Stimulated activated CD8-positive, alpha-beta memory T cell treated with anti-CD3 and anti-CD28 coated beads, Interleukin-15, amount 100 ng/mL, for 4 hours (primary cell): ENCODE measurements at places on chromosomes 3 and 15.

DNA sequence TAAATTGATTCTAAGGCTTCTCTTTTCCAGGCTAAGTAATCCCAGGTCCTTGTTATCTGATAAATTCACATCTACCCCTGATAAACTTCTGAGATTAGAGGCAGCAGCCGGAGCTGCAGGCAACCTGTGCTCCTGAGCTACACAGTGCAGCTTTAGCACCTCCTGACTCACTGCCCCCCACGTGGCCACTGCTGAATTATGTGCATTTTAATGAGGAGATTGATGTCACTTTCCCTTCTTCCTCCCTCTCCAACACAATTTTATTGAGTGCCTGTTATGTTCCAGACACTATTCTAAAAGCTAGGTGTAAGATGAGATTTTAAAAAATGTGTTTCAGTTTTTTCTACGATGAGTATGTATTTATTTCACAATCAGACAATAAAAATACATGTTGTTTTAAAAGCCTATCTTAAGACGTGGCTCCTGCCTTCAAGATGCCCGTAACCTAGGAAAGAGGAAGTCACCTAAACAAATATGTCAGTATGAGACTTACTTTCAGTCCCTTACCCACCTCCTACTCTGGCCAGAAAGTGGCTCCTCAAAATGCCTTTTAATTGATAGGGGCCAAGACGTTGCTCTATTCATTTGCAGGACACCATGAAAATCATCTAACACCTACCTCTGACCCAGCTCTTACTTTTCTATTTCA is 161.5 kb upstream of the PFN2 start:
- no peak for DNase-seq

- no peak for DNase-seq
Measured at GRCh38 chr3:194273743-194274310, 77.3 kb downstream of the CPN2 start.

DNA sequence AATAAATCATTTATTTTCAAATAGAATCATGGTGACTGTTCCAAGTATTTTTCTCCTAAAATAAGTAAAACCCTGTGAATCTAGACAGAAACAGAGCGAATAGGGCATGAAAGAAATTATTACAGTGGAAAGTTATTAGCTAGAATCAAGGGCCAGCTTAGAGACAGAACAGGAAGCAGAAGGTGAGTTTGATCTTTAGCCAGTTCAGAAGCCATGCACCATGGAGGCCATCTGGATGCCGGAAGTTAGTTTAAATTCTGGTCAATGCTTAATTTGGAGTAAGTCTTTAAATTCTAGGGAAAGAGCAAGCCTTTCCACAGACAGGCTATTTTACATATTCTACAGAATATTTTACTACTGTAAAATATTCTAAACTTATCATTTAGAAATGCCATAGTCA is 574.8 kb downstream of the CADM2 start:
- DNase-seq: no peak

- DNase-seq: no peak
Measured at GRCh38 chr3:31671451-31671850, 138.7 kb downstream of the STT3B start.

- no peak for DNase-seq
Measured at GRCh38 chr3:52402706-52403270, 42.1 kb downstream of the SEMA3G start.
